ENCODE measurements at places on chromosomes 16 and 17. TPM values are rescaled to one million over a fixed set of nuclear protein-coding genes. Genes with fewer than 3 reads are reported as not detected.

- no peak overlapping the region for H3K4me3 ChIP-seq
- no peak for DNase-seq
- peaks cover 26% of the 10 kb centered on the region for H3K27me3 ChIP-seq
- H3K36me3 ChIP-seq: no peaks in the 10 kb centered on the region
- no peak overlapping the region for H3K27ac ChIP-seq
- H3K4me1 ChIP-seq: peaks cover 13% of the 10 kb centered on the region
Measured at GRCh38 chr17:47869114-47869513, 18.2 kb upstream of the SP6 start.

- H3K4me3 ChIP-seq: no peak overlapping the region
- no peaks in the 10 kb centered on the region for H3K27me3 ChIP-seq
- DNase-seq: peak; percentile 89
- peak overlapping the region; percentile 31 for H3K27ac ChIP-seq
Measured at GRCh38 chr17:44900894-44901293, 1.6 kb upstream of the EFTUD2 start.

- DNase-seq: no peak
- H3K27ac ChIP-seq: no peak overlapping the region
- H3K4me1 ChIP-seq: 0 out of 2 replicates have a peak, but pooled peaks cover under 1% of the 10 kb centered on the region
- peaks cover 13% of the 10 kb centered on the region for H3K36me3 ChIP-seq
Measured at GRCh38 chr17:47982091-47982617, 11.2 kb downstream of the CDK5RAP3 start.

GRCh38 chr17:70597774-70598173 is 428.4 kb downstream of the KCNJ2 start:
- no peak overlapping the region for H3K27ac ChIP-seq
- no peaks in the 10 kb centered on the region for H3K27me3 ChIP-seq
- no peak overlapping the region for H3K4me3 ChIP-seq
- no peaks in the 10 kb centered on the region for H3K36me3 ChIP-seq
- no peak for DNase-seq

DNA sequence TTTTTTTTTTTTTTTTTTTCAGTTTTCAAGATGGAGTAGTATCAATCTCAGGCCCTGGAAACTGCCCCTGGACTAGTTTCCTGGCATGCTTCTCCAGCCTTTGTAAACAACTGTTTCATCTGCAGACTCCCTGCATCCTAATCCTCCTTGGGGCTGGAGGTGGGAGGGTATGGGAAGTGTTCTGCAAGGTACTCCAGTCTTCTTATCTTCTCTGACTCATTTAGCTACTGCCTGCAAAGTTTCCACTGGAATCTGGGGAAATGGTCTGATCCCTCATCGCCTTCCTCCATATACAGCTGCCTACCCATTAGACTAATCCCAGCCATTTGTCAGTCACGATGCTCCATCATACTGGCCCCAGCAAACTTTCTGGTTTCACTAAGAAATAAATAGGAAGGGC is 21.5 kb downstream of the COPZ2 start:
- H3K27me3 ChIP-seq: no peaks in the 10 kb centered on the region
- H3K27ac ChIP-seq: no peak overlapping the region
- DNase-seq: peak; percentile 39
- H3K4me3 ChIP-seq: no peak overlapping the region
- H3K4me1 ChIP-seq: peaks cover 5% of the 10 kb centered on the region

GRCh38 chr17:21452377-21453143 is 76.4 kb downstream of the KCNJ12 start:
- DNase-seq: peak; percentile 78
- H3K4me1 ChIP-seq: peaks cover 3% of the 10 kb centered on the region
- no peak overlapping the region for H3K27ac ChIP-seq
- no peaks in the 10 kb centered on the region for H3K36me3 ChIP-seq
- no peaks in the 10 kb centered on the region for H3K27me3 ChIP-seq

GRCh38 chr17:43774304-43775250 is 4.2 kb downstream of the DUSP3 start:
- DNase-seq: no peak
- H3K4me1 ChIP-seq: peaks cover 6% of the 10 kb centered on the region
- H3K36me3 ChIP-seq: peaks cover 10% of the 10 kb centered on the region

GRCh38 chr16:11379420-11379819 is 34.2 kb downstream of the RMI2 start:
- H3K27me3 ChIP-seq: no peaks in the 10 kb centered on the region
- H3K4me3 ChIP-seq: no peak overlapping the region
- no peak overlapping the region for H3K27ac ChIP-seq
- peaks cover 14% of the 10 kb centered on the region for H3K4me1 ChIP-seq
- H3K36me3 ChIP-seq: no peaks in the 10 kb centered on the region
- DNase-seq: peak; percentile 43

DNA sequence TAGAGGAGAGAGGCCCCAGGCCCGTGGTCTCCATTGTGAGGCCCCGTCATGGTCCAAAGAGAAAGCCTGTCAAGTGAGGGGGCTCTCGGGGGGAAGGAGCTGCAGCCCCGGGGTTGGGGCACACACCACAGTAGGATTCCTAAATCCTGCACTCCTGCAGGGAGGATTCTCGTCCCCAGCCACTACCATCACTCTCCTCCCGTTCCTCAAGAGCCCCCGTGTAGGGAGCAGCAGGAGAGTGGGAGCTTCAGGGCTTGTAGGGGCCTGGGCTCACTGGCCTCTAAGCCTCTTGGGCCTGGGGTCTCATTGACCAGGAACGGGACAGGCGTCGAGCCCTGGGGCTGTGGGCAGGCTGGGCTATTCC is 821 bp downstream of the C16orf86 start:
- H3K36me3 ChIP-seq: no peaks in the 10 kb centered on the region
- peak overlapping the region; percentile 49 for H3K27ac ChIP-seq
- peak overlapping the region; percentile 82 for H3K4me3 ChIP-seq
- peaks cover 10% of the 10 kb centered on the region for H3K4me1 ChIP-seq
- no peak for DNase-seq

DNA sequence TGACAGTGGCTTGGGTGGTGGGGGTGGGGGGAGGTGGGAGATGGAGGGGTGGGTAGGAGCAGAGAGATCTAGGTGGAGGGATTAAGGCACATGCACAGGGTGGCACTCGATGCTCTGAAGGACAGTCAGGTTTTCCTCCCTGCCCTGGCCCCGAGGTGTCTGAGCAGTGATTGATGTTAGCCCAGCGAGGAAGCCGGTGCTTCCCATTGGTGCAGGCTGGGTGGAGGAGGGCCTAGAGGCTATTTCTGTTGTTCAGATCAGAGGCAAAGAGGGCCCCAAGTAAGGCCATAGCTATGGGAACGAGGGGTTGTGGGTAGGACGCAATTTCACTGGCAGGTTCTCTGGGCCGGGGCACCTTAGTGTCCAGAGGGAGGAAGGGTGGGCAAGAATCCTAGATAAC is 23.1 kb downstream of the CACNA1G start:
- no peak for DNase-seq
- no peak overlapping the region for H3K4me3 ChIP-seq
- H3K27me3 ChIP-seq: no peaks in the 10 kb centered on the region
- no peak overlapping the region for H3K27ac ChIP-seq

Gene CES5A
- total RNA-seq: not detected

Gene ALDH3A1
- total RNA-seq: 1.2 TPM

Gene ITFG1
- total RNA-seq: 93.8 TPM

Gene KRT34
- 73.5 TPM for total RNA-seq

Gene ABCC12
- total RNA-seq: not detected

Gene NEK8
- 13.5 TPM for total RNA-seq

Gene ZACN
- total RNA-seq: not detected

Measured in GM23248 (cell line).